ENCODE measurements at places on chromosomes 3 and 15.

GRCh38 chr15:40325188-40325587, 1.7 kb downstream of the INAFM2 start:
- DNase-seq, result no peak

GRCh38 chr15:29046281-29046810, 160.6 kb downstream of the APBA2 start:
- DNase-seq, result no peak

DNA sequence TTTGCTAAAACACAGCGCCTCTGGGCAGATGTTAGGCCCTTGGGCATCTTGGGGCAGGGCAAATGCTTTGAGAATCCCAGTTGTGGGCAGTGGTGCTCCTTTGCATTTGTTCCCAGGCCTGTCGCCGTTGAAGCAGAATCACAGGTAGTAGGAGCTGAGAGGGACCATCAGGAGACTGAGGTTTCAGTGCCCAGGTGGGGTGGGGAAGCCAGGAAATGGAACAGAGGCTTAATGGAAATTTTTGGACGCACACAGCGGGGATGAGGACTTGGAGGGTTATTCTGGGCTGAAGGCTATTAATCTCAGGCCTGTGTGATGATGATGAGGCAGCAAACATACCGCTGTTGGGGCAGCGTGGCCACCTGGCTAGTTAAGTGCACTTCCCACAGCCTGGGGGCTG, 99.5 kb downstream of the SV2B start:
- DNase-seq, result no peak

GRCh38 chr15:48021336-48022086, 99.3 kb upstream of the SLC24A5 start:
- no peak for DNase-seq

DNA sequence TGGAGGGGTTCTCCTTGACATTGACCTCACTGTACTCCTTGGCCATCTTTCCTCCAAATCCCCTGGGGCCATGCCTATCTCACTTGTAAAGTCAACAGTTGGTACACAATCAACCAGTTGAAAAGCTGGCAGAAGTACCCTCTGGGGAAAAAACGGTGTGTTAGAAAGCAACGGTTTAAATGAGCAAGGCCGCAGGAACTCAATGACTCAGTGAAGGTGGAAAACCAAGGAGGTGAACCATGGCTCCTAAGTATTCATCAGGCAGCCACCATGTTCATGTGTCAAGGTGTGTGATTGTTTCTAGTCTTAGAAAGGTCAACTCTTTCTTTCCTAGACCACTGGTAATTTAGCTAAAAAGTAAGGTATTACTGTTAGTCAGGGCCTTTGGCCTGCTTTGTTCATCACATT, 130.9 kb upstream of the SATB1 start:
- DNase-seq, result peak; percentile 66

- DNase-seq, result no peak
Observed at GRCh38 chr15:67366904-67367303, 112.3 kb downstream of the IQCH start.

- DNase-seq, result no peak
Observed at GRCh38 chr3:46417841-46418611, 11.0 kb downstream of the CCRL2 start.

- peak; percentile 32 for DNase-seq
Observed at GRCh38 chr15:60854858-60855564, 374.1 kb downstream of the RORA start.

DNA sequence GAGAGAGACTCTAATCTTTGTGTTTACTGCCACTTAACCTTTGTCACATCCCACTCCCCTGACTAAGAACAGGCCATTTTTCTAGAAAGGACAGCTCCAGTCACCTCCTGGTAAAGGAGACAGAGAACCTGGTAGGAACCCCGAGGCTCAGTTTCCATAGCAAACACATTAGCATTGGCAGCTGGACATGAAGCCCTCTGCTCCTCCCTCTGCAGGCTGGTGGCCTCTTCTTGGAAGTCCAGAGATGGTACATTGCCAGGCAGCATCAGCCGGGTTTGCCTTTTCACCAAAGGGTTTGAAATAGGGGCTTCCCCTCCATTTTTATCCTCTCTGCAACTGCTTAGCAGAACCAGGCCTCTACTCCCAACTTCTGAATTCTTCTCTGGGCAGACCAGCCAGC, 213.4 kb upstream of the SEMA6D start:
- no peak for DNase-seq

- DNase-seq, result peak; percentile 37
Observed at GRCh38 chr3:106566277-106566676, 697.5 kb upstream of the CBLB start.

DNA sequence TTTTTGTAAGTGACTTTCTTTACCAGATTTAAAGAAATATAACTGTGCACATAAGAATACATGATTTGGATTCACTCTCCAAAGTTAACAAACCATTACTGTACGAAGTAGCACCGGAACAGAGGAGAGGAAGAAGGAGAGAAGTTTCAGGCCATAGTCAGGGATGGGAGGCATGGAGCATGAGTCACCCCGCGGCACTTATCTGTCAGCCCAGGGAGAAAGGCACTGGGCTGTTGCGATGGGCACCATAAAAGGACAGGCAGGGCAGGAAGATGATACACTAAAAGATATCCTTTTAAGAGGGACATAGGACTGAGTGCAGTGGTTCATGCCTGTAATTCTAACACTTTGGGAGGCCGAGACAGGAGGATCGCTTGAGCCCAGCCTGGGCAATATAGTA, 37.0 kb downstream of the TTC23 start:
- no peak for DNase-seq

DNA sequence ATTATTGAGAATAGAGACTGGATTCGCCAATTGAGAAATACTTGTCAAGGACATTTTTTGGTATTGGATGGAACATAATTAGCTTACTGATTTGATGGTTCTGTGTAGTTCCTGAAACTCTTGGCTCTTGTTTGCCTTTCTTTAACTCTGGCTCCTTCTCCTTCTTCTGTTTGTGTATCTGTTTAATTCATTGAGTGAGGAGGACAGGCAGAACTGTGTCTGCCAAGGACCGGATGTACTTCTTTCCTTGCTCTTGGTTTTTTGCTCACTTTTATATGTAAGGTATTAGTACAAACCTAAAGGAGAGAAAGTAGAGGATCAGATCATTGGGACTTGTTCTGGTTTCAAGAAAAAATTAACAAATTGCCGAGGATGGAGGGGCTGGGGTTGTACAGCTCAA, 48.9 kb downstream of the TCF12 start:
- DNase-seq, result no peak

DNA sequence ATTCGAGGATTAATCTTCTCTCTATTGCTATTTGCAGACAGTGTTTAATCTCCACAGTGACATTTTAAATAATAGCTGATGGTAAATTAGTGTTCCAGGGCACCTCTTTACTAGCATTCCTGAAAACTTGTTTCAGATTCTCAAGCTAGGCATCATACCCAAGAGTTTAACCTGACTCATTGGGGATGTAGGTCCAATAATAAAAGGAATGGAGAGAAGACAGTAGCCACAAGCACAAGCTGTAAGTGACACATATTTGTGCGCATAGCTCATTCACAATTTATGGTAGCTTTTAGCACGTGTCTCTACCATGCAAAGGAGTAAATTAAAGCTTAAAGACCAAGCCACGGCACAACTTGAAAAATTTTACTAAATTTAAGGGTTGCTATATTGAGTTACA, 171.3 kb upstream of the FAM3D start:
- DNase-seq, result no peak

GRCh38 chr15:84699538-84700191, 16.3 kb downstream of the SEC11A start:
- no peak for DNase-seq

DNA sequence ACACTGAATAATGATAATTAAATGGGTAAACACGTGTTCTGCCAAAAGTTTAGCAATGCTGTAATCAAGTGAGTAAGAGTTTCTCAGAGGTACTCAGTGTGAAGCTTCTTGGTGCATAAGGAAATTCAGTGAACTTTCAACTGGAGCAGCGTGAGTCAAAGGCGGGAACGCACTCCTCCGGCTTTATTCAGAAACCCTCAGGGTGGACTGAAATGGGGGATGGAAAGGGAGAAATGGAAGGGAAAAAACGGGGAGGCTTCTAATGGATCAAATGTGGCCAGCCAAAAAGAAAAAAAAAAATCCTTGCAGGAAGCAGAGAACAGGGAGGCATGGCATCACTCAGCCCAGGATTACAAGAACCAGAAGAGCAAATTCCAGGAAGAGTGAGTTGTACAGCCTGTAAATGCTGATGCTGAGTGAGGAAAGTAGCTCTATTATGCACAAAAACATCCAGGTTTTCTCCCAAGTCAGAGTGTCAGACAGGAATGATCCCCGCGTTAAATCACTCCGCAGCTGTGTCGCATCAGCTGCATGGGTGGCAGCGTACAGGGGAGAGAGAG, 85.3 kb downstream of the ASB7 start:
- DNase-seq, result no peak

GRCh38 chr3:50487181-50487580, 16.3 kb downstream of the CACNA2D2 start:
- DNase-seq, result no peak

- no peak for DNase-seq
Observed at GRCh38 chr3:22399566-22399965, 648.6 kb upstream of the ZNF385D start.

GRCh38 chr3:16842272-16843270, 42.2 kb upstream of the PLCL2 start:
- peak; percentile 76 for DNase-seq

GRCh38 chr3:26018889-26019288, 229.0 kb downstream of the OXSM start:
- no peak for DNase-seq

DNA sequence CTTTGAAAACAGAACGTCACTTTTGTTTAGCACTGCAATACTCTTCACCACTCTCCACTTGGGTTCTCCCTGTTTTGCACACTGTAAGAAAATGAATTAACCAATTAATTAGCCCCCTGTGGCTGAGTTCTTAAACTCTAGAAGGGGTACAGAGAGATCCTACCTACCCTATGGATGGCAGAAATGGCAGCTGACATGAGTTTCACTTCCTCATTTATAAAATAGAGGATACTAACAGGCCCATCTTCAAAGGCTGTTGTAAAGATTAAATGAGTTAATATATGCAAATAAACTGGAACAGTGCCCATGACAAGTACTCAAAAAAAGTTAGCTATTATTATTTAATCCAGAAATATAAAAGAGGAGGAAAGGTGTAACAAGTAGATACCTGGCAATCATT, 36.9 kb downstream of the SUCLG2 start:
- DNase-seq, result no peak

DNA sequence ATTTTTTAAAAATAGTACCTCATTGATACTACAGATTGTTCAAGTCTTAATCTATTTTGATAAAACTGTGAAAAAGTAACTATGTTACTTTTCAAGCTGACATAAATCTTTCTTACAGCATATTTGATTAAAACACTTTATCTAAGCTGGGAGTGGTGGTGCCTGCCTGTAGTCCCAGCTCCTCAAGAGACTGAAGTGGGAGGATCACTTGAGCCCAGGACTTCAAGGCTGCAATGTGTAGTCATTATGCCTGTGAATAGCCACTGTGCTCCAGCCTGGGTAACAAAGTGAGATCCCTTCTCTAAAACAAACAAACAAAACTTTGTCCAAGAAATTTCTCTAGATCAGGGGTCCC, 59.6 kb upstream of the NEDD4 start:
- no peak for DNase-seq

DNA sequence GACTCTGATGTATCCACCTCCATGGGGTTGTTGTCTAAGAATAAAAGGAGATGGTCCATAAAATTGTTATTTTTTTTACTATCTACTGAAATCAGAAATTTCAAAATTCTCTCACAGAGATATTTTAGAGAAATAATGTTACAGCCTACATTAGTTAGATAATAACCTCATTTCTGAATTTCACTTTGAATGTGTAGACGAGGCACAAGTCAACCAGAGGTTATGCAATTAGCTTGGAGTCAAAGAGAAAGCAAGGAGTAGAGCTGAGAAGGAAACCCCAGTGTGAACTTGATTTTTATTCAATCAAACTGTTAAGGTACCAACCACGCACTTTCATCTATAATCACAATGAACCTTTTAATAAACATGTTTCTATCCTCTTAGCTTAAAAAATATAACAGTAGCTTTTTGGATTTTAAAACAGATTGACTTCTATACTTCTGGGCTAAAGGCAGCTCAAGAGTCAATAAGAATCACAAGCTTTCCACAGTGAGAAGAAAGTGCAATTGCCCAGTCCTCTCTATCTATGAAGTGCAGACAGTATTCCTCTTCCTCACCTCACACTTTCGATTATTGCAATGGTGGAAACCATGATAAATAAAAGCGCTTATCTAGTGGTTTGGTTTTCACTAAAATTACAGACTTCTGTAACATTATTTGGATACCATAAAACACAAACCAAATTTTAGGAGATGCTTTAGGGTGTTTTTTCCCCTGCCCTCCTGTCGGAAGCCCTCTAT, 403.2 kb downstream of the ZBTB20 start:
- no peak for DNase-seq

DNA sequence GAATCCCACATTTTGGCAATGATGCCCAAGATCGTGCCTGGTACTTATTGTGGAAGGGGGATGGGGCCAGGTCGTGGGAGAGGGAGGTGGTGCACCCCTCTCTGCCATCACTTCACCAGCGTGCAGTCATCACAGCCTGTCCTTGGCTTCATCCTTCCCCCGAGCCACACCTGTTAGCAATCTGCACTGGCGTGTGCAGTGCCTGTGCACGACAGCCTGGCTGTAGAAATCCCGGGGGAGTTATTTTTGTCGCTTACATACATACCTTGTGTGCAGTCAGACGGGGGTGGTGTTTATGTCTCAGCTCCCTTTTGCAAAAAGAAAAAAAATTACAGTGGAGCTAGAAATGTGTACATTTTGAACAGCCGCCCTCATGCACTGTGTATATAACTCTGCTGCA, 216.0 kb downstream of the TLE3 start:
- no peak for DNase-seq

- no peak for DNase-seq
Observed at GRCh38 chr3:111073218-111073617, 1.6 kb downstream of the NECTIN3 start.

GRCh38 chr3:129344540-129345220, 66.0 kb downstream of the HMCES start:
- no peak for DNase-seq

DNA sequence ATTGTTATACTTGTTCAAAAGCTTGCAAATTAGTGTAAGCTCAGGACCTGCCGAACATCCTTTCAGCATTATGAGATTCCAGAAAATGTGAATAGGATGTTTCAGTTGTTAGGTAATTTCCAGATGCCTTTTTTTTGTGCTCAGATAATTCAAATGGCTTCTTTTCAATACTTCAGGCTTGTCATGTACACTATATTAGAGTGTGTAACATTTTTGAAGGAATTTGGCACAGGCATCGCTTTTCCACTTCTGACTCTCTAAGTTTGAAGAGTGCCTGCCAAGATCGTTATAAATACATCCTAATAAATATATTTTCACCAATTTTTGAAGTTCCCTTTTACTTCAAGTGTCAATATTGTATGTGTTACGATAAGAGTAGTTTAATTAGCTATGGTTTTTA, 35.2 kb downstream of the CADM2 start:
- DNase-seq, result no peak

- no peak for DNase-seq
Observed at GRCh38 chr3:155946178-155946577, 75.7 kb downstream of the GMPS start.

DNA sequence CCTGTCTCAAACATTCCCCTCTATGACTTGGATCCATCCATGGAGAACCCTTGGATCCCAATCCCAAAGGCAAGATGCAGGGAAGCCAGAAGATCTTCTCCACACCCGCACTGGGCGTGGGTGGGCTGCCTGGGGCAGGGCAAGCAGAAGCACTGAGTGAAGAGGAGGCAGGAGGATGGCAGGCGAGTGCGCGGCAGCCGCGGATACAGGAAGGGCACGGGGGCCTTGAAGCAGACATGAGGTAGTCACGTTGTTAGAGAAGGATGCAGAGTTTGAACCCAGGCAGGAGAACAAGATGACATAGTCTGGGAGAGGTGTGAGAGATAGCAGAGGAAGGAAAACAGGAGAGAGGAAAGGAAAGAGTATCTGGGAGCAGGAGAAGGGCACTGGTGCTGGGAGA, 5.1 kb upstream of the IGDCC3 start:
- DNase-seq, result no peak

Data from activated CD4-positive, alpha-beta T cell treated with anti-CD3 and anti-CD28 coated beads for 48 hours (primary cell).